ENCODE measurements at places on chromosomes 5 and 9.

- no peak for DNase-seq
Observed at GRCh38 chr5:175741556-175741955, 83.7 kb downstream of the HRH2 start.

GRCh38 chr5:119274767-119275130 is 81.1 kb upstream of the TNFAIP8 start:
- DNase-seq, result no peak

- DNase-seq, result no peak
Observed at GRCh38 chr5:76788362-76788761, 30.5 kb upstream of the F2RL1 start.

DNA sequence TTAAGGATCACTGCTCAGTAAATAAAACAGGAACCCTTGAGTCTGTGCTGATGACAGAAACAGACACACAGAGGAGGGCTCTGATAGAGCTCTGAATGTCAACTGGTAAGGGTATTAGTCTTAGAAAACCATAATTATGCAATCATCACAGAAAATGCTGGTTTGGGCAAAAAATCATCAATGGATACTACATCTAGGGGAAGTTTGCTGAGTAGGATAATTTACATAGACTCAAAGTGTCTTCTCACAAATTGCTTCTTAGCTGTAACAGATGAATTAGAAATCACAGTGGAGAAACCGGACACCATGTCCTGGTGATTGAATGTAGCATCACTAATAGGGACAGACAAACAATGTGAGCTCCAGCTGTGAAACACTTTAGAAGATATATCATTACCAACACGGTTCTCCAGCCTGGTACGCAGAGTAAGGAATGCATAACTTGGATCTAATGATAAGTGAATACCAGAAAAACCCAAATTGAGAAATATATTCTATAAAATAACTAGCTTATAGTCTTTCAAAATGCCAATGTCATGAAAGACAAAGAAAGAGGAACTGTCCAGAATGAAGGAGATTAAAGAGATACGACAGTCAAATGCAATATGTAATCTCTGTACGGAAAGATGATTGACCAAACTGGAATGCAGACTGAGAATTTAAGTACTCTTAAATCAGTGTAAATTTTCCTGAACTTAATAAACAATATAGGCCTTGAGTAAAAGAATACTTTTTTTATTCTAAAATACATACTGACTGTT is 17.3 kb downstream of the CHD1 start:
- no peak for DNase-seq

GRCh38 chr5:42718591-42718990 is 38.0 kb upstream of the CCDC152 start:
- DNase-seq, result no peak

DNA sequence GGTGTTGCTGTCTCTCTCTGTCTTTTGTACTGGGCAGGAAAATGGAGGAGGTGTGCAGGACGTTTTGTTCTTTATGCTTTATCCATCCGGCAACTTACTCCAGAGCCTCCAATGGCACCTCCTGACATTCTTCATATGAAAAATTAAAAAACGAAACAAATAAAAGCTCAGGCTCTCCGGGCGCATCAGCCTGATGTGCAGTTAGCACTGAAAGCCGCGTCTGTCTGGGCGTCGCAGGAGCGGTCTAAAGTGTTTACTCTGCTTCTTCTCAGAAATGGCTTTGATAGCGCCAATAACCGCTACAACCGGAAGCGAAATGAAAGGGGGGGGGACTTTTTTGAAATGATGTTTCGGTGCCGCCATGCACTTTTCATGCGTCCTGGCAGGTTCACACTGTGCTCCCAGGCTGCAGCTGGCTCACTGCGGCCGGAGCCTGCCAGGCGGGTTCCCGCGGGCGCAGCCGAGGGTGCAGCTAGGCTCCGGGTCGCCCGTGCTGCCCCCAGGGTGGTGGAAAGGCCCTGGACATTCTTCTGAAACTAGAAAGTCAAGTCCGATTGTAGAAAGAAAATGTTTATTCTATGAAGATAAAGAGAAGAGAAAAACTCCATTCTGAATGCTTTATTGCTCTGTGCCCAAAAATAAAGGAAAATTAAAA is 407.7 kb upstream of the IRX1 start:
- DNase-seq, result no peak

DNA sequence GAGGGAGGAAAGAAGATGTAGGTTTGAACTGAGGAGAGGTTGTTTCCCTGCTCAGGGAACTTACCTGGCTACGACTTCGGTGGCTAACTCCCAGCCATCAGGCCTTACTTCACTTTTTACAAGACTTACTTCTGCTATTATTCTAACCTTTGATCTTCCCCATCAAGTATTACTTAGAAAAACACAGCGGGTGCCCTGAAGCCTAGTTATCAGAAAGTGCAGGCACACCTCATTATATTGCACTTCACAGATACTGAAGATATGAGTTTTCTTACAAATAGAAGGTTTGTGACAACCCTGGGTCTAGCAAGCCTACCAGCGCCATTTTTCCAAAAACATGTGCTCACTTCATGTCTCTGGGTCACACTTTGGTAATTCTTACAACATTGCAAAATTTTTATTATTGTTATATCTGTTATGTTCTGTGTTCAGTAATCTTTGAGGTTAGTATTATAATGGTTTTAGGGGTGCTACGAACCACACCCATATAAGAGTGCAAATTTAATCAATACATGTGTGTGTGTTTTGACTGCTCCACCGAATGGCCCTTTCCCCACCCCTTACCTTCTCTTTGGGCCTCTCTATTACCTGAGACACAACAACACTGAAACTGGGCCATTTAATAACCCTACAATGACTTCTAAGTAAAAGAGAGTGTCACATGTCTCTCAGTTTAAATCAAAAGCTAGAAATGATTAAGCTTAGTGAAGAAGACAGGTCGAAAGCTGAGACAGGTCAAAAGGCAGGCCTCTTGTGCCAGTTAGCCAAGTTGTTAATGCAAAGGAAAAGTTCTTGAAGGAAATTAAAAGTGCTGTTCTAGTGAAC is 2102.7 kb upstream of the WWC1 start:
- no peak for DNase-seq

- DNase-seq, result no peak
Observed at GRCh38 chr5:109335114-109335513, 74.7 kb downstream of the PJA2 start.

GRCh38 chr5:41707853-41708603 is 162.2 kb downstream of the OXCT1 start:
- DNase-seq, result no peak

DNA sequence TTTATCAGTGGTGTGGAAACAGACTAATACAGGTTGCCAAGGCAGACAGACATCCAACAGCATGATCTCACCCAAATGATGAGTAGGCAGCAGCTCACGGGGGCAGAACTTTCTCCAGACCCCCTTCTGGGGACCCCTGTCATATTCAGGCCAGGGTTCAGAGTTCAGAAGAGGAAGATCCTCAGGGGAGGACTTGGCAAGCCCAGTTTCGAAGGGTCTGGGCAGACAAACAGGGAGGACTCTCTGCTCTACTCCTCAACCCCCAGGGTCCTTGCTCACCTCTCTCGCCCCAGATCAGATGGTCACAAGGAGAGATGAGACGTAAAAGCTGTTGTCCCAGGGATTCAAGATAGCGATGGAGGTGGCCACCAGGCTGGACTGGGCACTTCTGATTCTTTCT is 215.1 kb upstream of the MVB12B start:
- DNase-seq, result no peak

DNA sequence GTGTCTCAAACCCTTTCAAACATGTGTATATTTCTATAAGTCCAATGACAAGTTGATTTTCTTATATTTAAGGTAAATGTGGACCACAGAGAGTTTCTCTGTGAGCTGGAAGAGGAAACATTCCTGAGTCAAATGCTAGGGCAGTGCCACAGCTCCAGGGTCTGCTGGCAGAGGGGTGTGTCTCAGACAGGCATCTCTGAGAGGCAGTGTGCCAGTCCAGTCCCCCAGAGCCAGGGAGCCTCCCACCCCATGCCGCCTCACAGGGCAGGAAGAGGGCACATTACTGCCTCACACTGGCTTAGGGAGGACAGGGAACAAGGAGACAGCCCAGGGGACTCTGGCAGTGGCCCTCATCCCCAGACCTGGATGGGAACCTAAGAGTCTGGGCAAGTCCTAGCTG is 120.2 kb downstream of the TENT4A start:
- no peak for DNase-seq

DNA sequence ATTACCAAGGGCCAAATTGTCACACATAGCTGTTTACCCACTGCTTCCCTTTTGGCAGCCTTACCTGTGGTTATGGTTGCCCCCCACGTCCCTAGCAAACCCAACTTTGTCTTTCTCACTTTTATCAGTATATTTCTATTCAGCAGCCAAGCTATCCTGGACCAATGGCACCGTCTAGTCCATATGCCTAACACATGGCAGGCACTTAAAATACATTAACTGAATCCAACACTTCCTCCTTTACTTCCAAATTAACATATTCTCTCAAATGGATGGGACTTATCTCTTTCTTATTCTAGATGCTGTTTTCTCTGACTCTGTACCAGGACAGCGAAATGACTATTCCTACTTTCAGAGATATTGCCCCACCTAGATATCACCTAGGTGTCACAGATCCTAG is 50.9 kb upstream of the SLC44A1 start:
- no peak for DNase-seq

- DNase-seq, result no peak
Observed at GRCh38 chr5:72364171-72364570, 44.0 kb downstream of the PTCD2 start.

DNA sequence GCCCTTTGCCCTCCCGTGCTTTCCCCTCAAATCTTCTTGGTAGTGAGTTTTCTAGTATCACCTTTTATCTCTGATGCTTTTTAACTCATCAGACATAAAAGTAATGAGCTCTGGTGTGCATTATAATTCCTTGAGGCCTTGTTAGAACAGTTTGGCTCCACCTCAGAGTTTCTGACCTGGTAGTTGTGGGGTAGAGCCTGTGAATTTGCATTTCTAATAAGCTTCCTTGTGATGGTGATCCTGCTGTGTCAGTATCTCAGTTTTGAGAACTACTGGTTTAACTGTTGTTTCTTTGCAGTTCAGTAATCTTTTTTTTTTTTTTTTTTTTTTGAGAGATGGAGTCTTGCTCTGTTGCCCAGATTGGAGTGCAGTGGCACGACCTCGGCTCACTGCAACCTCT is 31.1 kb downstream of the UBE2D2 start:
- DNase-seq, result no peak

DNA sequence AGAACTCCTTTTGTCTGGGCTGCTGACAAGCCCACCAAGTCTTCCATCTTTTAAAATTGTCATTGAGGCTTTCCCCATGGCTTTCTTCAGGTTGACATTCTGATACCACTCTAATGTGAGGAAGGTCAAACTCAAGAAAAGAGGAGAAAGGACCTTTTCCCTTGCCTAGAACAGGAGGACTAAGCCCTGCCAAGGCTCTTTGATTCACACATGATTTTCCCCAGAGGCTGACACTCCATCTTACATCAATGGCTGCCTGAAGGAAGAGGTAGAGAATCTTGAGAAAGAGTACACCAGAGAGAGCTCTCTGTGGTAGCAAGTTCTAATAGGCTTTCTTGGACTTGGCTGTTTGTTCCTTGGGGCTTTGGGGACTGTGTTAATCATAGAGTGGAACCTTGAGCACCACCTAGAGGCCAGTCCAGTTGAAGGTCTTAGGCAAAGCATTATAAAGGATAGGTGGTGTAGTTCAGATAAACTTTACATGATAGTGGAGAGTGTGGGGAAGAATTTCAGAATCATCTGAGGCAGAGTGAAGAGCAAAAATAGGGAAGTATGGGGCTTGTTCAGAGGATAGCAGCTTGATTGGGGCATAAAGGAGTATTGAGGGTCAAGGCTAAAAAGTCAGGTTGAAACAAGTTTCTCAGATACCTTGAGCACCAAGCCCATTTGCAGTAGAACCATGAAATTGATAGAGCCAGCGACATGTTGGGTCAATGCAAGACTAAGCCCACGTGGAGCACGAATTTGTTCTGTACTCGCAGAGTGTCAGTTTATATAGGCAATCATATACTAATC is 36.7 kb downstream of the NDFIP1 start:
- DNase-seq, result peak; percentile 21

DNA sequence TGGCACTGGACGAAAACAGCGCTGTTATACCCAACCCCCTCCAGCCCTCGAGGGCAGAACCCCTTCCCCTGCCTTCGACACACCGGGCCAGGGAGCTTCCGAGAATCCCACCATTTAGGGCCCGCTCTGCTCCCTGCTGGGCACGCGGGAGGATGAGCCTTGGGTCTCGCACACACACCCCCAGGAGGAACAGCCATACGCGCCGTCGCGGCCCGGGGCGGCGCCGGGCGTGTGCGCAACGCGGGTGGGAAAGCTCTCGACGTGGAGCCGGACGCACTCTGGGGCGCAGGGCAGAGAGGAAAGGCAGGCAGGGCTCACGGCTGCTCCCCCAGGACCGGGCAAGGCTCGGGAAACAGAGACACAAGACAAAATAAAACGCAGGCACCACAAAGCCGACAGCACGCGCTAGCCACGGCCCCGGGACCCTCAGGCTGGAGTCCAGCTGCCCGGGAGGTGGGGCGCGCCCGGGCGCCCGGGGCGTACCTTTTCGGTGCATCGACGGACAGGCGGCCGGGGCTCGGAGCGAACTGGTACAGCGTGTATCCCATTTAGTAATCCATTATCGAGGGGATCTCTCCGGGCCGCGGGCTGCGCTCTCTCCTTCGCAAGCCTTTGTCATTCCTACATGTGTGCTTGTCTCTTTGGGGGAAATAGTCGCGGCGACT is 789 bp downstream of the SEMA6A start:
- DNase-seq, result no peak

- DNase-seq, result no peak
Observed at GRCh38 chr5:50886657-50887345, 220.4 kb downstream of the PARP8 start.

- DNase-seq, result no peak
Observed at GRCh38 chr5:157186309-157187045, 5.8 kb downstream of the ITK start.

- no peak for DNase-seq
Observed at GRCh38 chr9:21831841-21832509, 29.5 kb downstream of the MTAP start.

- DNase-seq, result no peak
Observed at GRCh38 chr5:164909673-164910072, 1404.3 kb downstream of the MAT2B start.

DNA sequence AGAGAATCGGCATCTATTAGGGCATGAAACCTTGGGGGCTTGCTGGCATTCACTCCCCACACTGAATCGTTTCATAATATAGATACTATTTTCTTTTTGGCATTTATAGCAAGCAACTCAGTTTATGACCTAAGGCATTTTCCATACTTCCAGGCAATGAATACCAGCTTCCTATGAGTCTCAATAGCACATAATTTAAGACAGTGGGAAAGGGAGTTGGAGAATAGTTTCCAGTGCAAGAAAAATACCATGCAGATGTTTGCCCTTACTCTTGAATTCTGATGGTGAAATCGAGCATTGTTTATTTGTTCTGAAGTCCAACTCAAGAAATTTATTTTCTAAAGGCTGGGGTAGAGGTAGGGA is 175.8 kb upstream of the KLF9 start:
- DNase-seq, result no peak

DNA sequence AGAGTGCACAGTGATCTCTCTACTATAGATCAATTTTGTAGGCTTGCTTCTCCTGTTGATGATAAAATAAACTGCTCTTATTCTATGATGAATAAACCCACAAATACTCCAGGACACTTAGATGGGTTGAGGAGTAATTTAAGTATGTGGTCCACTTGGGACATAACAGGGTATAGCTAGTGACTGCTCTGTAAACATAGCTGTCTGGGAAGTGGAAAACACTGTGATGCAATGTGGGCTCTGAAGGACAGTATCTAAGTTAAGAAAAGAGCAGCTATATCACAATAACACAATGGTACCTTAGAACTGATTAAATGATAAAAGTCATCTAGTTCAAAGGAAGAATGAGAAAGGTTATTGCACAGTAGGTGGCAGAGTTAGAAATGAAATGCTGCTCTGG is 294.3 kb upstream of the HAPLN1 start:
- no peak for DNase-seq

Data from stimulated activated CD8-positive, alpha-beta memory T cell treated with anti-CD3 and anti-CD28 coated beads, Interleukin-7, amount 100 ng/mL, for 24 hours (primary cell).